Panc1 (cell line): ENCODE measurements at places on chromosomes 12 and 14.

- no peak for DNase-seq
Observed at GRCh38 chr12:66813137-66813892, 134.4 kb upstream of the GRIP1 start.

- no peak for DNase-seq
Observed at GRCh38 chr12:2697057-2697800, 97.5 kb upstream of the FKBP4 start.

- DNase-seq: no peak
Observed at GRCh38 chr12:113149361-113150150, at the start of gene CFAP73. Gene CFAP73, plus strand, starts transcription at chr12:113149724. Its CDS starts 134 bp downstream, at chr12:113149858.

DNA sequence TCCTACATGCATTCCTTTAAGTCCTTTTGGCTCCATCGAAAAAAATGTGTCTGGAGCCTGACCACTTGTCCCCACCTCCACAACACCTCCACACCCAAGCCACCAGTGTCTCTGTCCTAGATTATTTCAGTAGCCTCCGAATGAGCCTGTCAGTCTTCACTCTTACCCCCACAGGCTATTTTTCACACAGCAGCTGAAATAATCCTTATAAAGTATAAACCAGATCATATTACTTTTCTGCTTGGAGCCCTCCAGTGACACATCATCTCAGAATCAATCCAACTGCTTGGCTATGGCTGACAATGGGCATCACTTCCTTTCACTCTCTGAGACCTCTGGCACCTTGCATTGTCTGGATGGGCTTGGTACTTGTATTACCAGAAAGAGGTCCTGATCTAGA, 44.9 kb downstream of the BBS10 start:
- DNase-seq: no peak

DNA sequence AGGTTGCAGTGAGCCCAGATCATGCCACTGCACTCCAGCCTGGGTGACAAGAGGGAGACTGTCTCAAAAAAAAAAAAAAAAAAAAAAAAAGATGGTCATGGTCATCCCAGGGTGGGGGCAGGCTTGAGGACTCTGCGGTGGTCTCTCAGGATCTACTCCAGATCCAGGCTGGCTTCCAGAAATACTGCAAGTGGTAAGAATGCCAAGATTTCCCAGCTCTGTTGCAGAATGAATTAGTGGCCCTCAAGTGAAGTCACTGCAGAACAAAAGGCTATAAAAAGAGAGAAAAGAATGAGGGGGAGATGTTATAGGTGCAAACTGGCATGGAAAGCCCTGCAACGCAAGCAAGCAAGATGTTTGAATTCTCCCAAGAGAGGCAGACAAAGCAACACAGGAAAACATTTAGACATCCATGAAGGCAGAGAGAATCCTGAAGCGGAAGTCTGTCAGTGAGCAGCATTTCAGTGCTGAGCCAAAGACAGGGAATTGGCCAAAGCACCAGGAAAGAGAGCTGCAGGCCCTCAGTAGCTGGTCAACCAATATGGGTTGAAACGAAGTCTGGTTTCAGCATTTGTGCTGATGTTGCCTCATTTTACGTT, 31.9 kb upstream of the ETFBKMT start:
- no peak for DNase-seq

DNA sequence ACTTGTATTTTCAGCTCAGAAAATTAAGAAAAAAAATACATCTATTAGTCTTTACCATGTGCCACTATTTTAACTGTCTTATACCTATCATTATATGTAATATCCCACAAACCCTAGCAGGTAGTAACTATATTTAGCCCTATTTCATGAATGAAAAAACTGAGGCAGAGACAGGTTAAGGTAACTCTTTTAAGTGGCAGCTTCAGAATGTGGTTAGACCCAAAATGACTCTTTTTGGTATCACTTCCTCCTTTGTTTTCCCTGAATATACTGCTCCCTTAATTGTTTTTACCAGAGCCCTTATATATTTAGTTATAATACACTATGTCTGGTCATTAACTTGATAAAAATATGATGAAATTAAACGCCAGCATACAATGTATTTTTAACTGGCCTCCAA, 235.6 kb upstream of the RPL10L start:
- no peak for DNase-seq
